ENCODE measurements at places on chromosomes 6 and 20.

GRCh38 chr6:107730106-107730505 lies 94.0 kb downstream of the SCML4 start:
- no peak for DNase-seq

DNA sequence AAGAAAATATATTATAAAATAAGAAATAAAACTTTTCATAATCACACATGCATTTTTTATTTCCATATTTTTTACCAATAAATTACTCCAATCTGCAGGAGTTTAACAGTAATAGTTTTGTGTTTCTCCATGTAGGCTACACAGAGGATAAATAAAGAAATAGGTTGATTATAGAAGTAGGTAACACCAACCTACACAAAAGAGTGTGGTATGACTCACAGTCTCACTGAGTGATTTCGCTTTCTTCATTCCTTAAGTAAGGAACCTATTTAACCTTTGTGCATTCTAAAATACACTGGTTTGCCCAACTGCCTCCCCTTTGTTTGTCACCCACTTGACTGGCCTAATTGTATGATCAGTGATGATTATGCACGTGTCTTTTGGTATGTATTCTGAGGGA lies 244.2 kb upstream of the RIMS1 start:
- DNase-seq = no peak

DNA sequence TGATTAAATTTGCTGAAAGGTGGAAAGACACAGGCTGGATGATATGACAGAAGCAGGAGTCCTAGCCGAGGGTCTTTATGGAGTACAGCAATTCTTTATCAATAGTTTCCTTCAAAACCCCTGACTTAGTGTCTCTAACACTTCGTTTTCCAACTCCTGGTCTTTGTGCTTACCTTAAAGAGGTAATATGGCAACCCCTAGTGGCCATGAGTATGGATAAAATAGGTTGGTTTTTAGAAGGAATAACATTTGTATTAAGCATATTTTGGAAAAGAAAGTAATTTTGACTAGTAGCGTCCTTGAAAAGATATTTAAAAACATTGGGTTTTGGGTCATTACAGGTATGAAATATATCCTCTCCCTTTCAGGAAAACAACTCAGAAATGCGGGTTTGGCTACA lies 51.9 kb downstream of the VGLL2 start:
- DNase-seq = peak; percentile 31

- no peak for DNase-seq
Observed at GRCh38 chr6:108421366-108421765, 126.5 kb downstream of the AFG1L start.
